ENCODE measurements at places on chromosomes 16 and 17. TPM values are rescaled to one million over a fixed set of nuclear protein-coding genes. Genes with fewer than 3 reads are reported as not detected.

The SLC5A11 gene
- total RNA-seq: not detected

The P2RX1 gene
- not detected for total RNA-seq

The KRTAP9-2 gene
- not detected for total RNA-seq

The CACNG1 gene
- not detected for total RNA-seq

The USP6 gene
- total RNA-seq: not detected

The PTGES3L gene
- not detected for total RNA-seq

The ZNF771 gene
- 8.4 TPM for total RNA-seq

The UBFD1 gene
- 60.1 TPM for total RNA-seq

The MT1H gene
- not detected for total RNA-seq

All from pulmonary artery endothelial cell (primary cell).